ENCODE measurements at places on chromosomes 1 and 21. TPM values are rescaled to one million over a fixed set of nuclear protein-coding genes. Genes with fewer than 3 reads are reported as not detected.
A peak's percentile ranks its signal among the peaks of the same experiment; 100 is the strongest.

GRCh38 chr1:178964469-178965330 lies 61.0 kb upstream of the FAM20B start:
- DNase-seq = no peak
- no peaks in the 10 kb centered on the region for H3K4me1 ChIP-seq
- no peak overlapping the region for H3K27ac ChIP-seq
- H3K27me3 ChIP-seq = no peaks in the 10 kb centered on the region
- H3K4me3 ChIP-seq = no peak overlapping the region
- no peaks in the 10 kb centered on the region for H3K36me3 ChIP-seq

- H3K27ac ChIP-seq = peak overlapping the region; percentile 3
- H3K36me3 ChIP-seq = no peaks in the 10 kb centered on the region
- no peaks in the 10 kb centered on the region for H3K27me3 ChIP-seq
- peaks cover 26% of the 10 kb centered on the region for H3K4me1 ChIP-seq
- no peak for DNase-seq
These were observed 173.4 kb downstream of the TOMM20 start for GRCh38 chr1:234955107-234955731.

GRCh38 chr1:46183079-46183847 lies 7.0 kb upstream of the P3R3URF start:
- H3K27ac ChIP-seq = no peak overlapping the region
- H3K27me3 ChIP-seq = no peaks in the 10 kb centered on the region
- no peak for DNase-seq
- H3K4me3 ChIP-seq = no peak overlapping the region
- H3K4me1 ChIP-seq = peaks cover 8% of the 10 kb centered on the region

- peak overlapping the region; percentile 46 for H3K4me3 ChIP-seq
- H3K27ac ChIP-seq = no peak overlapping the region
- H3K27me3 ChIP-seq = no peaks in the 10 kb centered on the region
- DNase-seq = no peak
These were observed 14.8 kb downstream of the IL6R start for GRCh38 chr1:154419620-154420571.

Gene ARHGEF11
- 3.0 TPM for total RNA-seq

Gene TMEM9
- 17.1 TPM for total RNA-seq

Gene TPTE
- not detected for total RNA-seq

Gene TNFRSF1B
- 174 TPM for total RNA-seq

Gene RNU1-3
- 1,300 TPM for total RNA-seq
